Stimulated activated CD4-positive, alpha-beta T cell treated with anti-CD3 and anti-CD28 coated beads, Interleukin-15, amount 100 ng/mL, for 1 hour (primary cell): ENCODE measurements at places on chromosomes 3 and 15.

- DNase-seq = no peak
Measured at GRCh38 chr3:23767546-23767945, 38.2 kb upstream of the UBE2E1 start.

DNA sequence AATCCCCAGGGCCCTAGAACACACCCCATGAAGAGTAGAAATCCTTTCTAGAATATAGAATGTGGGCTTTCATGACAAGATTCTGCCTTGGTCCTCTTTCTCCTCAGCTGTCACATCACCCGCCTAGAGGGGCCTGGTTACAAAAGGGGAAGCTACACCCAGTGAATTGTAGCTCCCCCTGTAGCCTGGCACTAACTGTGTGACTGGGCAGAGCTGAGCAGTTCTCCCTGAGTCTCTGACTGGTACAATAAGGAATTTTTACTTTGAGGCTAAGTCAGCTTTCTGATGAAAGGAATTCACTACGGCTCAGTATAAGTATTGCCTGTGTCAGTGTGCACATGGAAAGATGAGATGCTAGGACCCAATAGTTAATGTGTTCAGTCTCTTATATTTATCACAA is 28.7 kb upstream of the ZNF148 start:
- no peak for DNase-seq

DNA sequence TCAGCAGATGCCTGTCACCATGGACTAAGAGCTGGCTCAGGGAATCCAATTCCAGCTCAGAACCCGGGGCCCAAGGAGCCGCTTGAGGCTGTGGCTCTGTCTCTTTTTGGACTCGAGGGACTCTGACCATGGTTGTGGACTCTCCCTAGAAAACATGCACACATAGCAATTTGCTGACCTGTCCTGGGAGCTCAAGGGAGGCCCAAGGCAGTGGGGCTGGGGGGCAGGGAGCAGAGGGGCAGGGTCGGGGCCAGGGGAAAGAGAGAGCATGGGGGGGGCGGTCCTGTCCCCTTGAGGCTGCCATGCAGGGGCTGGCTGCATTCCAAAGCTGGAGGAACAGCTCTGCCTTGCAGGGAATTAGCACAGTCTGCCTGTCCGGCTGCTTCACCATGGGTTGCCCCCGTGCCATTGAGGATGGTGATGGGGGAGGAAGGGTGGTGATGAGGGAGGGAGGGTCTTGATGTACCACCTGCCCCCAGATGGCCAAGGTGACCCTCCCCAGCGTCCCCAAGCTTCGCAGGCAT is 190.1 kb downstream of the GOLGA6L6 start:
- no peak for DNase-seq

- DNase-seq = no peak
Measured at GRCh38 chr3:98325055-98325454, 28.6 kb upstream of the OR5K4 start.

DNA sequence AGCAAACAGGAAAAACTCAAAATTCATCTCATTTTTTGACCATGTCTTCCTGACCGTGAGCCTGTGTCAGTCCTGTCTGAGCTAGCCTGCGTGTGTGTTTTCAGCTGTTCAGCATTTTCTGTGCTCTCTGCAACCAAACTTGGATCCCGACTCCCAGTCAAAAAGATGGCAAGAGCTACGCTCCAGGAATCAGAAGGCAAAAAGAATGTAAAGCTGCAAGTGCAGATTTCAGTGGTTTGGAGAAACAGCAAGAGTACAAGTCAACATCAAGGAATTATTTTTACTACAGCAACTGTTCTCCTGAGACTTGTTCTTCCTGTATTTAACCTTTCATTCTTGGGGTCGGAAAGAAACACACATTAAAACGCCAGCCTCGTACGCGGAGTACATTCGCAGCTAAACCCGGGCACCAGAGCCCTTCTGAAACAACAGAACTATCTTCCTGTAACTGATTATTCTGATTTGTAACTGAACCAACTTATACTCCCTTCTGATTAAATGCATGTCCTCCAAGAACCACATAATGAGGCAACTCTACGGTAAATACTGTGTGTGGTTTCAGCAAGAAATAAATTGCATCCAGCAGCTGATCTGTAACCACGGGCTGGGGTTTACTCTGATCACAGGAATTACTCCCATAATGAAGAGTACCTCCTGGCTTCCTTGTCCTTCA is 107.4 kb downstream of the LRIG1 start:
- no peak for DNase-seq

GRCh38 chr3:28250999-28251398 is 9.6 kb downstream of the CMC1 start:
- no peak for DNase-seq

GRCh38 chr3:129383292-129383860 is 45.1 kb downstream of the EFCAB12 start:
- no peak for DNase-seq

- DNase-seq = no peak
Measured at GRCh38 chr3:7203969-7204847, 343.3 kb downstream of the GRM7 start.

- DNase-seq = no peak
Measured at GRCh38 chr15:41018534-41018933, 65.3 kb downstream of the CHAC1 start.

- DNase-seq = no peak
Measured at GRCh38 chr3:184672335-184672734, 39.5 kb downstream of the MAGEF1 start.

DNA sequence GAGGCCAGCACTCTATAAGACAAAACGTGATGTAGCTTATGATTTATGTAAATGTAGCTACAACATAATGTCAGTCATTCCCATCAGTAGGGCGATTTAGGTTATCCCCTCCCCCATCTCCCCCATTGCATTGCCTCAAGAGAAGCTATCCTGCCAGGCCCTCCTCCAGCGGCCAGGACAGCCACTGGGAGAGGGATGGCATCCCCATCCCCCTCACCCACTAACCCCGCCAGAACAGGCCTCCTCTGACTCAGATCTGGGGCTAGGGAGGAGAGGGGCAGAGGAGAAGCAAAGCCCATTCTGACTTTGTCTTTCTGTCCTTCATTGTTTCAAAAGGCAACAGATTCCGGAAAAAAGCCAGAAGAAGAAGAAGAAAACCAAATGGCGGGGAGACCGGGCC is 32.6 kb upstream of the ESYT3 start:
- no peak for DNase-seq

GRCh38 chr3:86793786-86794185 is 197.2 kb downstream of the VGLL3 start:
- DNase-seq = no peak

DNA sequence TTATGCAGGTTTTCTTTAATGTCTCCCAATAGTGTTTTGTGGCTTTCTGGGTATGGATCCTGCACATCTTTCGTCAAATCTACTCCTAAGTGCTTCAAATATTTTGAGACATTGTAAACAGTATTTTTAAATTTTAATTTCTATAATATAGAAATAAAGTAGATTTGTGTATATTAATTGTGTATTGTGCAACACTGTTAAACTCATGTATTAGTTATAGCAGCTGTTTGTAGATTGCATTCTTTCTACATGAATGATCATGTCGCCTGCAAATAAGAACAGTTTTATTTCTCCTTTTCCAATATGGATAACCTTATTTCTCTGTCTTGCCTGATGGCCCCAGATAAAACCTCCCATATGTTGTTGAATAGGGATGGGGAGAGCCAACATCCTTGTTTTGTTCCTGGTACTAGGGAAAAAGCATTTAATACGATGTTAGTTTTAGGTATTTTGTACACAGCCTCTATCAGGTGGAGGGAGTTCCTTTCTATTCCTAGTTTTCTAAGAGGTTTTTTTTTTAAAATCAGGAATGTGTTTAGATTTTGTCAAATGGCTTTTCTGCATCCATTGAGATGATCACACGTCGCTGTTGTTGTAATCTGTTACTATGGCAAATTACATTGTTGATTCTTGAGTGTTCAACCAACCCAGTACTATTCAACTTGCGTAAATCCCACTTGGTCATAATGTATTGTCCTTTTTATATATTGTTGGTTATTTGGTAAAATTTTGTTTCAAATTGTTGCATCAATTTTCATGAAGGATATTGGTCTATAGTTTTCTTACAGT is 71.1 kb upstream of the DGKG start:
- no peak for DNase-seq

DNA sequence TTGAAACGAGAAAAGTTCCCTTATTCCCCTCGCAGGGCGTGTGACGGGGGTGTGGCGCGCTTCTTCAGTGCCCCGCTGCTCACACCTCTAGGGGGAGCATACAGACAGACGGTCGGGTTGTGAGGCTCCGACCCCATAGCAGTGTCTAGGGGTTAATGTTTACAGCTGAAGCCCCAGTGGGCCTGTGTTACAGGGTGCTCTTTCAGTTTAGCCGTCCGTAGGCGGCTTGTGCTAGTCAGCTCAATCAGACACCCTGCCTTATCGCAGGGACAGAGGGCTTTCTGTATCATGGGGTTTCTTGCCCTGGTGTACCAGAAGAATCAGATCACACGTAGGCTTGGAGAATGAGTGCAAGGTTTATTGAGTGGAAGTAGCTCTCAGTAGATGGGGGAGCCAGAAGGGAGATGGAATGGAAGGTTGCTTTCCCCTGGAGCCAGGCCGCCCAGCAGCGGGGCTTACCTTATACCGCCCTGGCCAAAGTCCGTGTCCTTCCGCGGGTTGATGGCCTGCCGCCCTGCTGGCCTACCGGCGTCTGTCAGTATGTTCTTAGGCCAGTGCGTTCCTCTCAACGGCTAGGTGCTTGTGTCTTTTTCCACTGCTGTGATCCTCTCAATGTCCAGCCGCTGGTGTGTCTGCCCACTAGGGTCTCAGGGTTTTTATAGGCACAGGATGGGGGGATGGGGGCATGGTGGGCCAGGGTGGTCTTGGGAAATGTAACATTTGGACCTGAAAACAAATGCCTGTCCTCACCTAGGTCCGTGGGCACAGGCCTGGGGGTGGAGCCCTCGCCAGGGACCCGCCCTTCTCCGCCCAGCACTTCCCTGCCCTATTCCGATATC is 32.2 kb upstream of the ACP3 start:
- DNase-seq = no peak

DNA sequence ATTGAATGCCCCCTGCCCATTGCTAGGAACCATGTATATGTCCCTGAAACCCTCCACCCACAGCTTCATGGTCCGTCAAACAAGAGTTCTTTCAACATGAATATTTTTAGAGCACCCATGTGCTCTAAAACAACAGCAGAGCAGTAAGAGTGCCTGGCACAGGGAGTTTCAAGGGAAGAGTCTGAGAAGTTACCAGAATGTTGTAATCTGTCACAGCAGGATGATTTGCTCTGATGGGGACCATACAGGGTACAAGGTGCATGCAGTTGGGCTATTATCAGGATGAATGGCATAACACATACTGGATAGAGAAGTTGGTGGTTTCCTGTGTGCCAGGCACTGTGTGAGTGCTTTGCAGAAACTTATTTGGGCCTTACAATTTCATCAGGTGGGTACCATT is 27.8 kb upstream of the FLNB start:
- no peak for DNase-seq

DNA sequence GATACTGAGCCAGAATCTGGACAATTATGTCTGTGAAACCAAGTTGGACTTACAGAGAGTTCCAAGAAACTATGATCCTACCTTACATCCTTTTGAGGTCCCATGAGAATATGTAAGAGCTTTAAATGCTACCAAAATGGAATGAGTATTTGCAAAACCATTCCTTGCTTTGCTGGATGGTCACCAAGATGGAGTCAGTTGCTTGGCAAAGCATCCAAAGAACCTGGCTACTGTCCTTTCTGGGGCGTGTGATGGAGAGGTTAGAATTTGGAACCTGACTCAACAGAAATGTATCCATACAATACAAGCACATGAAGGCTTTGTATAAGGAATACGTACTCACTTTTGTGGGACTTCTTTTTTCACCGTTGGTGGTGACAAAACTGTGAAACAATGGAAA is 36.2 kb downstream of the AP4E1 start:
- DNase-seq = no peak

DNA sequence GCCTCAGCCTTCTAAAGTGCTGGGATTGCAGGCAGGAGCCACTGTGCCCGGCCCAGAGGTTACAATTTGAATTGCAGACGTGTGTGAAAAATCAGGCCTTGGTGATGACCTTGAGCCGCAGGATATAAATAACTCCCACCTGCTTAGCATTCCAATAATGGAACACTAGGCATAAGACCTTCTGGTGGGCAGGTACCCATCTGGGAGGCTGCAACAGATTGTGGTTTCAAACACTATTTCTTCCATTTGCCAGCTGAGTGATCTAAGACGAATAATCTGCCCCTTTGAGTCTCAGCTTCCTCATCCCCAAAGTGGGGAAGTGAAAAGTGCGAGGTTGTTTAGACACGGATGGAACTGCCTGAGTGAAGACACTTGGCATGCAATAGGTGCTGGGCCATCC is 47.7 kb upstream of the HERC1 start:
- no peak for DNase-seq

DNA sequence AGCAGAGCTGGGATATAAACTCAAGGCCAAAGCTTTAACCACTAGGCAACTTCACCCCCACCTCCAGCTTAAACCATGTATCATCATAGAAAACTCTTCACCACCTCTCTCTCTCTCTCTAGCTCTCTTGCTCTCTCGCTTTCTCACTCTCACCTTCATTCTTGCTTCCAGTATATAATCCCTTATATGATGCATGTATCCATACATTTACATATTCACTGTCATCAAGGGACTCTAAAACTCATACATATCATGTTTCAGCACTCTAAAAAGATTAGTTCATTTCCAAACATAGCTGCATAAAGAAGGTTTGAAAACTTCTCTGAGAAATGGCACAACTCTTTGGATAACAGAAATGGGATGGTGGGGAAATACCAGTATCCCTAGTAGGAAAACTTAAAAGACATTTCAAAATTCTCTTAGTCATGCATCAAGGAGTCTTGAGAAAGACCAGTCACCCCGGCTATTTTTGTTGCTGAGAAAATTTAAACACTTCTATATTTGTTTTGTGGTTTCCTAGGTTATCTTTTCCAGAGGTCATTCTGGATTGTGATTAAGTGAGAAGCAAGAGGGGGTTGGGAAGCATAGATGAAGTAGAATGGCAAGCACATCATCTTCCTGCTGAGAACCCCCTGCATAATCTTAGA is 447.8 kb upstream of the THBS1 start:
- DNase-seq = no peak

- no peak for DNase-seq
Measured at GRCh38 chr3:18575573-18575972, 150.4 kb upstream of the SATB1 start.

DNA sequence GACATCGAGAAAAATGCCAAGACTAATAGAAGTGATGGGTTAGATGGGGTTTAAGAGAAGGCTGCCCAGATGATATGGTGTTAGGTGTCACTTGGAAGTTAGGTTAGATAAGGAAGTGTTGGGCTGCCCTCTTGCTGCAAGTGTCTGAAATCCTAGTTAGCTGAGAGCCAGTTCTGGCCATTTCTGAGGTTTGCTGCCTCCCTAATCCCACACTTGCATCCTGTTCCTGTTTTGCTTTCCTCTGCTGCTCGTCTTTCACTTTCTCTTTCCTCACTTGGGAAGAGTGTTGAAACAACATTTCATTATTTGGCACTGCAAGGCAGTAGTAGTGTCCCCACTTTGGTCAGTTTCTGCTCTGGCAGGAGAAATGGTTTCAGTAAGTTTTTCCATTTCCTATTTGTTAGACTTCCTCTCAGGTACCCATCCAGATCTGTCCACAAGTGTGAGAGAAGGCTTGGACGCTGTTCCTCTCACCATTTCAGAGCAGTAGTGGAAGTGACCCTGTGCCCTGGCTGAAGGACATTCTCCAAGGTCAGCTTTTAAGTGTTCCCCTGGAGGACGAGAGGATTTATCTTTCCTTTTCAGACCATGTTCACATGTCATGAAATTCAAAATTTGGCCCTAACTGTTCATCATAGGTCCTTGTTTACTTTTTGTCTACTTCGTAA is 93.3 kb downstream of the ADAMTSL3 start:
- DNase-seq = no peak
